ENCODE measurements at places on chromosomes 3 and 15.

DNA sequence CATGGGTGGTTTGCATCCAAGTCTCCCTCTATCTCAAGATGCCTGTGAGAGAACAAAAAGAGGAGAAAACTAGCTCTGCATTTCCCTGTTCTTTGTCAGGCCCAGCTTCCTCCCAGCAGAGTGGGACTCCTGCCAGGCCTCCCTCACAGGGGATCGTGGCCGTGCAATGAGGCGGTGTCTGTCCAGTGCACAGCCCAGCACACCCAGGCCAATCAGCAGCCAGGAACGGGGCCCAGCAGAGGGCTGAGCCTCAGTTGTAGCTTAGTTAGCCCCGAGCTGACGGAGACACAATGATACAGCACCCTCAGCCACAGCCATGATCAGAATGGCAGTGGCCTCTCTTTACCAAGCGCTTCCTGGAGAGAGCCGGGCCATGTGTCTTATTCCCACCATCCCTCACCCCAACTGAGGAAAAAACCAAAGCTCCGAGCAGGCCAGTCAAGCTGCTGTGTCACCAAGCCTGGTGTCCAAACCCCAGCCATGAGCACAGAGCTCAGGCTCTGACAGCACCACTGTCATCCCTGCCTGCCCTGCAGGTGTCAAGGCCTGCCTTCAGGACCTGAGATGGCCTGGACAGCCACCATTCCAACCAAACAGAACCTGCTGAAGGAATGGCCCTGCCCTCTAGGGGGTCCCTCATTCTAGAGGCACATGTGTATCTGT lies 71.1 kb downstream of the DNAJB8 start:
- DNase-seq = no peak

DNA sequence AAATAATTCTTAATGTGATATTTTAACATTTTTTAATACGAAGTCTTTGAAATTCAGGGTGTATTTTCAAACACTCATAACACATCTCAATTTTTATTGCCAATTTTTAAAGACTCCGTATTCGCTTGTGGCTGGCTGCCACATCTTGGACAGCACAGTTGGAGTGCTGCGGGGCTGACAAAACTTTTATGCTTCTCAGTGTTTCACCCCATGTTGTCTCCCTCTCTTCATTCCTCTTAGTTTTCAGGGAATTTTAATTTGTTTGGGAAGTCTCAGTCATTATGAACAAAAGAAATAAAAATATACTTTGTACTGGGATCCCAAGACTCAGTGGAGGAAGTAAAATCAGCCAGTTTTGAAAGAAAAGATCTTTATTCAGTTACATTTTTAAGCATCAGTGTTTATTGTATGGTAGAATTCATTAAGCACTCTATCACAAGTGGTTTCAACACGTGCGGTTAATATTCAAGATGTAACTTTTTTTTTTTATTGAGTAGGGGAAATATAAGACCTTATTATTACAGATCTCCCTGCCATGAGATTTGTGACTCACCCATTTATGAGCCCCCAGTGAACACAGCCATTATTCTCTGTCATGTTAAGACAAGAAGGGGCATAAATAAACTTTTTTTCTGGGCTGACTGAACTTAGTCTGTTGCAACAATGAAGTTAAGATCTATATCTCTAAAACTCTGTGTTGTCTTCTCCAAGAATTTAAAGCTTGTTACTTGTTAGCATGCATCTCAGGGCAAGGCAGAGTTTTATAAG lies 26.8 kb downstream of the KAT2B start:
- DNase-seq = no peak

DNA sequence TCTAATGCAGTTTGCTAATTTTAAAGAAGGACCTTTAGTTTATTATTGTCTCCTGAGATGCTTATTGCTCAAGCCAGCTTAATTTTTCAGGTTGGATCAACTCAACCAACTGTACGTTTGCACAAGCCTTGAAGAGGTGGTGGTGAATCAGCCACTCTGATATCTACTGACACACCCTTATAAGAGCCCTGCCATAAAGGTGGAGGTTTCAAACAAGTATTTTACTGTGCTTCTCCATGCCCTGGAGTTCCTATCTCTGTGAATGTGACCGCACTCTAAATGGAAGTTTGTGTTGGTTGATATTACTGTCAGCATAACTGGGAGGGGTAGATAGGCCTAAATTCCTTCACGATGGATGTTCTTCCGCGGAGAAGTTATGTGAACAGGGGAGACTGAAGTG lies 297.3 kb upstream of the UBE2E1 start:
- DNase-seq = no peak

DNA sequence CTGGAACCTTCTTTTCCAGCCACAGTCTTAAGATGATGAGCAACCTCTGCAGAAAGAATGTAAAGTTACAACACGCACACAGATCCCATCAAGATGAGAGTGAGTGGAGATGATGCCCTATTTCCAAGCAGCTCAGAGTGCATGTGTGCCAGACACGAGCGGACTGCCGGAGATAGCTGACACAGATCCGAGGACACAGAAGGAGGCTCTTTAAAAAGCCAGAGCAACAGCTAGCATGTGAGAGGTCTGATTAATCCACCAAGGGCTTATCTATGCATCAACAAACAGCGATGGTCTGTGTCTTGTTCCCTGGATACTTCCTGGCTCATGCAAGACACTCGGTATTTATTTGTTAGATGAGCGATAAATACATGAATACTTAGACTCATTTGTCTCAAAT lies 128.6 kb upstream of the DLG1 start:
- no peak for DNase-seq

DNA sequence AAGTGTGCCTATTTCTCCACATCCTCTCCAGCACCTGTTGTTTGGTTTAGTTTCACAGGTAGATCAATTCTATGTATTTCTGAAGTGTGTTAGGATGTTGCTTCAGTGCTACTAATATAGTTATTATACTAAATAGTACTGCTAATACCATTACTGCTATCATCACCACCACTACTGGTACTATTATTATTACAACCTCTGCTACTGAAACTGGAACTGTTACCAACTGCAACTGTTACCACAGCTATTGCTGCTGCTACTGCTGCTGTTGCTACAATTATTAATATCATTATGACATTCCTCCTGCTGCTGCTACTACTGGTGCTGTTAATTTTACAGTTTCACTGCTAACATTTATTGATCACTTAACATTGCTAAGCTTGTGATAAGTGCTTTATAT lies 8.3 kb upstream of the LMOD3 start:
- no peak for DNase-seq

DNA sequence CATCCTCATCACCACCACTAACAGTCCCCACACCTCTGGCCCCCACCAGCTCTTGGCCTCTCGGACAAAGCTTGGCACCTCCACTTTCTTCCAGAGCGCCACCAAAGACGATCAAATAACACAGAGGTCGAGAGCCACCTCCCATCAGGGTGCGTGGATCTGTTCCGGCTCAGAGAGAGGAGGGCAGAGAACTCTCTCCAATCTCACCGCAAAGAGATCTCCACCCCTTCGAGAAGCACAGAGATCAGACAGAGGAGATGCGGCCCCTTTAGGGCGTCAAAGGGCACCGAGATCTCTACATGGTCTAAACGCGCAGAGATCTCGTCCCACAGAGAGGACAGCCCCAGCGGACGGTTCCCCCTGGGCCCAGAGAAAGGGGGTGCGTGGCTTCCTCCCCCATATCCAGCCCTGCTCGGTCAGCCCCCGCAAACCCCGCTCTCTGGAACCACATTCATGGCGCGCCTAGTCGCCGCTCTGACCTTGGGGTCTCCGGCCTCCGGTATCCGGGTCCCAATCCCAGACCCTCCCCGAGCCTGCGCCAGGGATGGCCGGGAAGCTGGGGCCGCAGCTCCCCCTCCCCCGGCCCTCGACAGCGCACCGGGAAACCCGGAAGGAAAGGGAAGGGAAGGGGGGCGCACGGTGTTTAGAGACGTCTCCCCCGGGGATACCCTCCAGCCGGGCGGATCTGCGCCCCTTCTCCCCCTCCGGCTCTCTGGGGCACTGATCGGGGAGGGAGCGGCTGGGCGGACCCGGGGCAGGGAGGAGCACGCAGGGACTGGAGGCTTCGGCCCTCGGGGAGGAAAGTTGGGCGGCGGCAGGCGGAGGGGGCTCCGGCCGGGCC lies 608 bp downstream of the SCN5A start:
- peak; percentile 70 for DNase-seq

- no peak for DNase-seq
These were observed 548.1 kb upstream of the LMCD1 start for GRCh38 chr3:7953449-7954014.

DNA sequence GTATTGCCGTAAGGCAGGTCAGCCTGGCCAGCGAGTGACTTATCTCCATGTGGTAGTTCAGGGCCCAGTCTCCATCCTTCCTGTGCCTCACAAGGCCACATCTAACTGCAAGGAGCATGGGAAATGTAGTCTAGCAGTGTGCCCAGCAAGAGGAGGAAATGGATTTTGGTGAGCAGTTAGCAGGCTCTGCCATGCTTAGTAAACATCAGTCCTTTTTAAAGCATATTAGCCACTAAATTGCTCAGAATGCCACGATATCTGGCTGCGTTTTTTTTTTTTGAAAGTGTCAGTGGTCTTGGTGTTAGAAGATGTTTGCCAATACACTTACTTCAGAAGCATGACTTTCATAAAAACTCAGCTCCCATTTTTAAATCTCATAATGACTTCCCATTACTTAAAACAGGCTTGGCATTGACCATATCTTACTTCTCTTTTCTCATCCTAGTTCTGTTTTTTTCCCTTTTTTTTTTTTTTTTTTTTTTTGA lies 470.2 kb upstream of the TPRG1 start:
- peak; percentile 23 for DNase-seq

- no peak for DNase-seq
These were observed 99.4 kb upstream of the MITF start for GRCh38 chr3:69639851-69640250.

DNA sequence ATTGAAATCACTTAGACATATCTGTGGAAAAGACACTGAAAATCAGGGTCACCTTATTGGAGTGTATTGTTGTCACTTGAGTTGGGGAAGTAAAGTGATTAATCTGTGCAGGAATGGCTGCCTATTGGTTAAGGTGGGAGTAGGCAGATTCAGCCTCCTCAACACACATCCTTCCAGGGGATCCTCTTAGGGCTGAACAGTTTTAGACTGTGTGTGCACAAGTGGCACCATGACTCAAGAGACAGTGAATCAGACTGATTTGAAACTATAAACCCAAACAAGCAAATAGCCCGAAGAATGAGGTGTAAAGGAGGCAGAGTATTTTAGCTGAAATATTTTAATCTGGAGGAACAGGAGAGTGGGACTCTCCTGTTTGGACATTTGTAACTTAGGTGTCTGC lies 4.9 kb downstream of the ABHD17C start:
- DNase-seq = no peak

DNA sequence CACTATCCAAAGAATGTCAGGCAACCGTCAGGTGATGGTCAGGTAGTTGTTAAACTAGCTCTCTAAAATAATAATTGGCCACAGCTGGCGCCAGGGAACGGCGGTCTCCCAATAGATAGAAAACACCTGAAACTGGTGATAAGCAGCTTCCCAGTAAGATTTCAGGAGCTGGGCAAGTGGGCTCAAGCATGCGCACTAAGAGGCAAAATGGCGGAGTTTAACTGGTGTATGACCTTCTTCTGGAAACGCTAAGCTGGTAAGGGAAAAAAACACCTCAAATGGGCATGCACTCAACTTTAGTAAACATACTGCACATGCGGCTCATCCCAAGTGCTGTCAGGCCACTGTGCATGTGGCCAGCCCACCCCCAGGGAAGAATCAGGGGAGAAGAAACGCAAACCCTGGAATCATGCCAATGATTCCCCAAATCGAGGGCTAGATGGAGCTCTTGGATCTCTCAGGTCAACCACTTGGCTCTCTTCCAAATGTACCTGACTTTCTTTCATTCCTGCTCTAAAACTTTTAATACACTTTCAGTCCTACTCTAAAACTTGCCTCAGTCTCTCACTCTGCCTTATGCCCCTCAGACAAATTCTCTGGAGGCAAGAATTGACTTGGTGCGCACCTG lies 195.0 kb downstream of the ZNF621 start:
- DNase-seq = peak; percentile 17

- no peak for DNase-seq
These were observed 97.2 kb upstream of the CCNL1 start for GRCh38 chr3:157257101-157257500.

GRCh38 chr3:99753268-99753975 lies 64.2 kb upstream of the CMSS1 start:
- DNase-seq = peak; percentile 67

DNA sequence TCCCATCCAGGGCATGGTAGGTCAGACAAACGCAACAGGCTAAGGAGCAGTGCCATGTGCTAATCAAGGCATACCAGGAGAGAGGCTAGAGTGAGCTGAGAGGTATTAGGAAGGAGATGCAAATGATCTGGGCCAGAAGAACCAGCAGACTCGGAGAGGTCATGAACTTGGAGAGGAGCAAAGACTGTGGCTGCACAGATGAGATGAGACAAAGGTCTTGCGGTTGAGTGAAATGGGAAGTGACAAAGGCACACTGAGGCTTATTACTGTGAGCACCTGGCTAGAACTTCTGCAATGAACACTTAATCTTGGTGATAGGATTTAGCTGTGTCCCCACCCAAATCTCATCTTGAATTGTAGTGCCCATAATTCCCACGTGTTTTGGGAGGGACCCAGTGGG lies 380.2 kb downstream of the ULK4 start:
- DNase-seq = no peak

DNA sequence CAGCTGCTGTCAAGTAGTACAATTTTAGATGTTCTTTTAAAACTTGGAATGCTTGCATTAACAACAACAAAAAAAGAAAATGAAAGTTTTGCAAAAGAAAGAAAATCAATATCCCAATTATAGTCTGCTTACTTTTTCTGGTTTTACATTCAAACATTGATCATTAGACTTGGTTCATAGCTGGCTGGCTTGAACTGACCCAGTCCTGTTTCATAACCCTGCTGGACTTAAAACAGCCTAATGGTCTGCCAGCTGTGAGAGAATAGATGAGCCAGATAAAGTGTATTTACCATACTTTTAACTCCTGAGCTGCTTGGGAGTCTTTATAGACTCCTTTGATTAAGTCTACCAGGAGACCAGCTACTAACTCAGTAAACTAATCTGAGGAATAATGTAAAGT lies 59.2 kb downstream of the PIAS1 start:
- DNase-seq = no peak

DNA sequence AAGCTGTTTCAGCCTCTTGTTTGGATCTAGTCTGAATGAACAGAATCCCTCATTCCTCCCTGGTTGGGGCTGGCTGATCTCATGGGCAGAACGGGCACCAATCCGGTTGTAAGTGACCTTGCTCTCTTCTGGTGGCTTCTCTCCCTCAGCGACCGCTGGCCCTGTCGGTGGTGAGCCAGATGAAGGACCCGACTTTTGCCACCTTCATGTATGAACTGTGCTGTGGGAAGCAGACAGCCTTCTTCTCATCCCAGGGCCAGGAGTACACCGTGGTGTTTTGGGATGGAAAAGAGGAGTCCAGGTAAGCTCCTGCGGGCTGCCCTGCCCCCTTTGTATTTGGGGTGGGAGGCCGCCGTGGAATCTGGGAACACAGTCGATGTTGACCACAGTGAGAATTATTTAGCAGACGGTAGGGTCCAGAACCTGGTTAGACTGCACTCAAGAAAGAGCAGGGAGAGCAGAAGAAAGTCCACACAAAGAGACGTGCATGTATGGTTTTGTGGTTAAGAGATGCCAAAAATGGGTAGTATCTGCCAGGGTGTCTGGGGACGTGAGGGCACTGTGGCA lies 138.8 kb downstream of the LRRK1 start:
- no peak for DNase-seq
